ENCODE measurements at places on chromosomes 1 and 21.
A peak's percentile ranks its signal among the peaks of the same experiment; 100 is the strongest.

DNA sequence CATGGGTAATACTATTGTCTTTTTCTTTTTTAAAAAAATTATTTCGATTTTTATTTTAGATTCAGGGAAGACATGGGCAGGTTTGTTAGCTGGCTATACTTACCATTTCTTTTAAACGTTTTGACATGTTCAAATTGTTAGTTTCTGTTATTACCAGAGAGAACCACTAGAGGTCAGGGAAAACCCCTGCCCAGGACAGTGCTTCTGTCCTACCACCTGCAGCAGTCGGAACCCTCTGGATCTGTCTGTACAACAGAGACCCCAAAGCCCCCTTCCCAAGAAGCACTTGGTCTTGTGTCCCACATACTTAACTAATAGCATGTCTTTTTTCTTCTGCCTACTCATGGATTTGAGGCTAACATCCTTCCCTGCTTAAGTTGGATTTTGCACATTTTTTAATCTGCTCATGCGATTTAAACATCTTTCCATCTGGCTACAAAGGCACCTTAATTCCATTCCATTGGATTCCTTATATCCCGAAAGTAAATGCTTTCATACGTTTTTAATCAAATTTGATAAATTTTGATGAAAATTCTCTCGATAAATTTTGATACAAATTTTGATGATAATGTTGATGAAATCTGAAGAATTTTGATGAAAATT is 10.0 kb upstream of the C1orf115 start:
- no peak for DNase-seq

- DNase-seq: no peak
These were observed 26.3 kb downstream of the PRMT2 start for GRCh38 chr21:46661642-46662366.

GRCh38 chr1:47871799-47872353 is 125.3 kb downstream of the TRABD2B start:
- no peak for DNase-seq

DNA sequence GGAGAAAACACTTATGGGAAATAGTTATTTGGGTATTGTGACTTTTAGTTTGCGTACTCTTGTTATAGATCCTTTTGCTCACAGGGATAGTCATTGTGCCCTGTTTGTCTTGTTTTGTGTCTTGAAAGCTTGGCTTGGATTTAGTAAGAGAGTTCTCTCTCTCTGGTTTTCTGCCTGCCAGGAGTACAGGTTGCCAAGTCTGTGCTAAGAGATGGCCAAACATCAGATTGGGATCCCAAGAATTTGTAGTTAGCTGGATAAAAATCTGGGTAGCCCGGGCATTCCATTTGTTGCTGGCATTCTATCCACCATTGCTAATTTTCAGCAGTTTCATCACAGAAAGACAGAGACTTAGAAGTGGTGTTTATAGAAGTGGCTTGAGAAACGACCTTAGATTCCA is 222.2 kb downstream of the NRIP1 start:
- DNase-seq: no peak

- no peak for DNase-seq
These were observed 190.2 kb downstream of the NR5A2 start for GRCh38 chr1:200217703-200218102.

- DNase-seq: no peak
These were observed 4.4 kb upstream of the ACOT7 start for GRCh38 chr1:6397844-6398441.

DNA sequence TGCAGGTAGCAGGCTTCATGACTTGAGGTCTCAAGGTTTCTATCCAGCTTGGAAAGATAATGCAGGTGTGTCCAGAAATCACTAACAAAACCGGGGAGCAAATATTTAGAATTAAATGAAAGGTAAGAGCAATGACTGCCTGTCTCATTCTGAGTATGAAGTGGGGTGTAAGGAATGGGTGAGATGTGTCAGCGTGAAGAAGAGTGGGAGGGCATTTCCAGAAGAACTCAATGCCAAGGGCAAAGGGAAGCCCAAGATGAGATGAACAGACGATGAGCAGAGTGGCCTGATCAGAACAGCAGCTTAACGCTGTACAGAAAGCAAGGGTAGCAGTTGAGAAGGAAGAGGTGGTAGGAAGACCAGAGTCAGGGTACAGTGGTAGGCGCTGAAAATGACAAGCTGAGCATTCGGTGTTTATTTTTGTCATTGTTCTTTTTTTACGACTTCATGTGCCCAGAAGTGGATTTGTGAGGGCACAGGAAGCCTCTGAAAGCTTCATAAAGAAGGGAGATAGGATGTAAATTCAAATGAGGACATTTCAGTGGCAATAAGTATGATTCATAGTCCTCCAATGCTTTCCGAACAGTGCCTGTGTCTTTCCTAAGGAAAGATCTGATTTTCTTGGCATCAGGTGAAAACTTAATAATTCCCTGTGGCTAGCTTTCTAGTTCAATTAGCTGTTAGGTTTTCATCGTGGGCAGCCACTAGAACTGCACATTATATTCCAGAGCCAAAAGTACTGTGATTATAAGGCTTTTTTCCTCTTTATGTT is 190.5 kb downstream of the APP start:
- DNase-seq: no peak

GRCh38 chr1:238485912-238486209 is 595.1 kb upstream of the ZP4 start:
- no peak for DNase-seq

GRCh38 chr1:164565357-164565756 is 6.4 kb downstream of the PBX1 start:
- DNase-seq: no peak

GRCh38 chr1:83958704-83959103 is 40.2 kb downstream of the TTLL7 start:
- no peak for DNase-seq

- peak; percentile 17 for DNase-seq
These were observed 82.2 kb downstream of the FBXO2 start for GRCh38 chr1:11571906-11572616.

Measured in DND-41 (cell line).